HT1080 (cell line): ENCODE measurements at places on chromosomes 12 and 14. TPM values are rescaled to one million over a fixed set of nuclear protein-coding genes. Genes with fewer than 3 reads are reported as not detected.

- DNase-seq, result no peak
These were observed 52.1 kb downstream of the CCDC88C start for GRCh38 chr14:91365552-91365951.

- no peak for DNase-seq
These were observed 19.9 kb downstream of the SH2B3 start for GRCh38 chr12:111425655-111426054.

DNA sequence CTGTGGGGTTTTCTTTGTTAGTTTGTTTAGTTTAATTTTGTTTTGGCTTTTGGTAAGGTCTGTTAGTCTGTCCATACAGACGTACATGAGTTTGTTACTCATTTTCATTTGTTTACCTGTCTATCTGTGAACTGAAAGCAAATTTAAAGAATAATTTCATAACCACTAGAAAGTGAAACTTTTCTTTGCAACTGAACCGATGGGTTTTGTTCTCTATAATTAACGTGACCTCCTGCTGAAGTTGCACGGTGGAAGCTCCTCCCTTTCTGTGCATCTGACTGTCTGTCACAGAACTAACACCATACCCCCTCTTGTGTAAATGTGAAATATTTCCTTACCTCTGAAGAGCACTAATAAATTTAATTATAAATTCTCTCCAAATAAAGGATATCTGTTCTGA is 595.5 kb downstream of the GALC start:
- DNase-seq, result no peak

DNA sequence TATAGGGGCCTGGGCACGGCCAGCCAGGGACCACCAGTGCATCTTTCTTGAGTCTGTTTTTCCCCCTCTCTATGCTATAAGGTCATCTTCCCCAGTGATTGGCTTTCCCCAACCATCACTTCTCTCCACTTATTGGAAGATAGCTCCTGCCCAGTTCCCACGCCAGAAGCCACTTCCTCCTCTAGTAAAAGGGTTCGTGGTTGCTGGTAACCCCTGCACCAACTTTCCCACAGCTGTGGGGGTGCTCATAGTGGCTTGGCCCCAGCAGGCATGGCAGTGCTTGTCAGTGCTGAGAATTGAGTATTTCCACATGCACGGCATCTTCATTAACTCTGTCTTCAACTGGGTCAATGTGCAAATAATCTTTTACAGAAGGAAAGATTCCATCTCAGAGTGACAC is 215.4 kb downstream of the FOXN3 start:
- DNase-seq, result no peak

The NTF3 gene
- total RNA-seq, result not detected in 2 replicates

DNA sequence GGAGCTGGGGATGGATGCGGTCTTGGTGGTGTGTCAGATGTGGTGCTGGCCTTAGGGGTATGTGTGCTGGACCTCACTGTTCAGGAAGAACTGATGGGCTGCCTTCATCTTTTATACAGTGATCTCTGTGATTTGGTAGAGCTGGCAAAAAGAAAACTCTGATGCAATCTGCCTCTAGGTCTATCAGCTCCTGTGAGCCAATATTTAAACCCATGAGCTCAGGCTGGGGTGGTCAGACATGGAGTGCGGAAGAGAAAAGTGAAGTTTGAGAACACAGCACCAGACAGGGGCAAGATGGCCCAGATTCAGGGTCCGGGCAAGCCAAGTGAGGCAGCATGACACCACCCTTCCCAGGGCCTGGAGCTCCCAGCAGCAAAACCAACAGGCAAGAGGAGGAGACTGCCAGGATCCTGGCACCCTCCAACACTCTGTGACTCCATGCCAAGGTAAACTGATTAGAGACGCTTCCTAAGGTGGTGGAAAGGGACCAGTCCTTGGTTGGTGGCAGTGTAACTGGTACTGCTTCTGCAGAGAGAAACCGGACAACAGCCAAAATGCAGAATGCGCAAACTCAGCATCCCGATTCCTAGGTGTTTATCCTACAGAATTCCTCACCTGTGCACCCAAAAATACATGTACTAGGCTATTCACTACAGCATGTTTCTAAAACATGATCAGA is 82.3 kb downstream of the CHGA start:
- DNase-seq, result no peak

The BORCS5 gene
- total RNA-seq, result 11.3 and 12.1 TPM in 2 replicates

- DNase-seq, result no peak
These were observed 531 bp downstream of the DLGAP5 start for GRCh38 chr14:55190906-55191202.

DNA sequence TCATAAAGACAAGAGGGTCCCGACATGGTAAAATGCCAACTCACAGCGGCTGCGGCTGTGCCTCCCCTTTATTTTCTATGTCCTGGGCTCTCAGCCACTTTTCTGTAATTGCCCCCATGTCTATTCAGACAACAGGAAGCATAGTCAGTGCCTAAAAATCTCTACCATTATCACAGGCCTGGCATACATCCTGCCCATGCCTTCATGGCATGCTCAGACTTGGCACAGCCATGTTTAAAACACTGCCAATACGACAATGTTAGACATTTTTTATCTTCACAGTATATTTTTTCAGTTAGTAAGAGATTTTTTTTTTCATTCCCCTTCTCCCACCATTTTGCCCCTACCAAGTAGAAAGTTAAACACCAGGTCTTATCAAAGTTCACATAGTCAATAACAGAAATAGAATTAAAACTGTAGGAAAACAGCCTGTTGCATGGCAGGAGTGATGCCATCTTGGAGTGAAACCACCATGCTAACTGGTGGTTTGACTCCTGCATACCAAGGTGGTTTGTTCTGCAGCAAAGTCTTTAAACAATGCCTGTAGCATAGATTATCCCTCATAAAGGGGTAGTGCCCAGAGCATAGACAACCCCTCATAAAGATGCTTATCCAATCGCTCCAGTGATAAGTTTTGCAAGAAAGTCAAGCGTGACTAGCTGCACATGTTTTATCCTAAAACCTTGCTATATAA is 18.9 kb upstream of the CERS5 start:
- DNase-seq, result peak; percentile 57

- DNase-seq, result no peak
These were observed 18.2 kb upstream of the FIGNL2 start for GRCh38 chr12:51866762-51867161.

DNA sequence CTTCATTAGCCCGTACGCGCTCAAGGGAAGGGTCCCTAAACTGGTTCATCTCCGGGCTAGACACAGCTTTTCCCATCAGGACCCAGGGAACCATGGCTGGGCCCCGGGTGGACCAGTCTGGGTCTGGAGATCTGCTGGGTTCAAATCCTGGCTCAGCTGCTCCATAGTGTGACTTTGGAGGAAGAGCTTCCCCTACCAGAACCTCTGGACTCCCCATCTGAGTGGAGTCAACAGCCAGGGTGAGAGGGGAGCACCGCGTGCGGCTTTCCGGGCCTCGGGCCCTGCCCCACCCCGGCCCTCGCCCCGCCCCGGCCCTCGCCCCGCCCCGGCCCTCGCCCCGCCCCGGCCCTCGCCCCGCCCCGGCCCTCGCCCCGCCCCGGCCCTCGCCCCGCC is 41.2 kb downstream of the BEGAIN start:
- DNase-seq, result no peak

The B4GALNT3 gene
- 0.27 and 0.50 TPM in 2 replicates for total RNA-seq

DNA sequence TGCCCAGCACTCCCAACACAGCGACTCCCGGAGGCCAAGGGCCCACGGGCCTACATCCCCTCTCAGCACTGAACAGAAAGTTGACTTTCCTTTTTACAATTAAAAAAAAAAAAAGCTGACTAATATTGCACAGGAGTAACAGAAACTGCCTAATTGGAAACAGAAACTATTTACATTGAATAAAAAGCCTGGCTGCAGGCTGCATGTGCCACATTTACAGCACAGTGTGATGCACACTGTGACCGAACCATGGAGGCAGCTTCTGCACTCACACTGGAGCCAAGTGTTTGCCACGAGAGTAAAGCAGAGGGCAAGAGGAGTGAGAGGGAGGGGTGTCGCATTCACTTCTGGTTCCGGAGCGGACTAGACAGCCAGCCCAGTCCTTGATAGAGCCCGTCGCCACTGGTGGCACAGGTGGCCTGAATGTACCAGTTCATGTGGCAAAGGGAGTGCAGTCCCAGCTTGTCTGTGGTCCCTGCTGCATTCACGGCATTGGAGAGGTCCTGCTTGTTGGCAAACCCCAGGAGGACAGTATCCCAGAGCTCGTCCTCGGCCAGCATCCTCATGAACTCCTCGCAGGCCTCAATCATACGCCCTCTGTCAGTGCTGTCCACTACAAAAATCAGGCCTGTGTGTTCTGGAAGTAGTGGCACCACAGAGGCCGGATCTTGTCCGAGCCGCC is 59.2 kb downstream of the SPPL3 start:
- DNase-seq, result no peak

DNA sequence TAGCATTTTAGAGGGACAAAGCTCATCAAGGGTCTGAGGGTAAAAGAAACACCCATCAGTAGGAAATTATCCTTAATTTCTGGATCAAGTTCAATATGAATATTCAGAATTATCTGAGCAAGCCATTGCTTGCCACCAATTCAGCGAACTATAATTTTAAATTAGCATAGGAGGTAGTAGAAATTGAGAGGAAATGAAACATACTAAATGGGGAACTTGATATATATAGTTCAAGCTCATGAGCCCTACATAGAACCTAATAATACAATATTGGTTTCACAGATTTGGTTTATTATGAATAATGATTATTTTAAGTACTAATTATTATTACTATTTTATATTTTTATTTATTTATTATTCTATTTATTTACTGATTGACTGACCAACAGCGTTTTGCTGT is 42.1 kb upstream of the GXYLT1 start:
- no peak for DNase-seq

The CDCA4 gene
- total RNA-seq, result 70.9 and 87.9 TPM in 2 replicates
